ENCODE measurements at places on chromosomes 13 and 19.

GRCh38 chr13:51539887-51540286 is 44.4 kb upstream of the WDFY2 start:
- peak; percentile 29 for DNase-seq

DNA sequence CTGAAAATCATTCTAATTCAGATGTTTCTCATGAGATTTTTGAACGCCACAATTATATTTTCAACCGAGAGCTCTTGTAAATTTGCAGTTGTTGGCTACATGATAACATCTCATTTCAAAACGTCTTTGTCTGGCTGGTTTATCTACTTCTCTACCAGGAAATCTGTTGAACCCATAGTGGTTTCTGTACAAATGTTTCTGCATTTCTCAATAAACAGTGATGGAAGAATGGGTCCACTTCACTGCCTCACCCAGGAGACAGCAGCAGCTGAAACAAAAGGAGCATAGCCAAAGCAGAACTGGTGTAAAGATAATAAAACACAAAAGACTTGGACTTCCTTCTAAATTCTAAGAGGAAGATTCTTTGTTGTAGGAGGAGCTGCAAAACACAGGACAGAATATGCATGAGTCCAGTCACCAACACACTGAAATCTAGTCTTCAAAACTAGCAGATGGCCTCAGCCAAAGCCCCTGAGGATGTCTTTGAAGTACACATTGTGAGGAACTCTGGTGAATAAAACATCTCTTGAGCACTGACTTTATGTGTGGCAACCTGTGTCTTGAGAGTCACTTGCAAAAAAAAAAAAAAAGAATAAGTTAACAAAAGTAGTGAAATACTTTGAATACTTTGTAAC is 68.6 kb upstream of the FGF14 start:
- DNase-seq = no peak

DNA sequence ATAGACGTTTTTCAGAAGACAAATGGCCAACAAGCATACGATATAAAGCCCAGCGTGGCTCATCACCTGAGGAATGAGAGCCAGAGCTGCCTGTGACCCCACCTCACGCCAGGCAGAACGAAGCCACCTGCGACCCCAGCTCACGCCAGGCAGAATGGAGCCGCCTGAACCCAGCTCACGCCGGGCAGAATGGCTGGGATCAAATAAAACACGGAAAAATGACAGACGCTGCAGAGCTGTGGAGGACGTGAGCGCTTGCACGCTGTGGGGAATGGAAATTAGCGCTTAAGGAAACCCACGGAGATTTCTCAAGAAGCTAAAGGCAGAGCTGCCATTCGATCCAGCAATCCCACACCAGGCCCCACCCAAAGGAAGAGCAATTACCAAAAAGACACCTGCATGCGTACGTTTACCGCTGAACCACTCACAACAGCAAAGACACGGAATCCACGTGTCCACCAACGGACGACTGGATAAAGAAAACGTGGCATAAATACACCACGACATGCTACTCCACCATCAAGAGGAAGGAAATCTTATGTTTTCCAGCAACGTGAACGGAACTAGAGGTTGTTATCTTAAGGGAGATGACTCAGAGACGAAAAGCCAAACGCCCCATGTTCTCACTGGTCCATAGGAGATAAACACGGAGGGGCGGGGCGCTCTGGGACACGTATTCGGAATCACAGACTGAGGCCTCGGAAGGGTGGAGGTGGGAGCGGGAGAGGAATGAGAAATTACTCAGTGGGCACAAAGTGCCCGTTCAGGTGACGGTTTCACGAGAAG is 30.7 kb upstream of the C13orf46 start:
- no peak for DNase-seq

DNA sequence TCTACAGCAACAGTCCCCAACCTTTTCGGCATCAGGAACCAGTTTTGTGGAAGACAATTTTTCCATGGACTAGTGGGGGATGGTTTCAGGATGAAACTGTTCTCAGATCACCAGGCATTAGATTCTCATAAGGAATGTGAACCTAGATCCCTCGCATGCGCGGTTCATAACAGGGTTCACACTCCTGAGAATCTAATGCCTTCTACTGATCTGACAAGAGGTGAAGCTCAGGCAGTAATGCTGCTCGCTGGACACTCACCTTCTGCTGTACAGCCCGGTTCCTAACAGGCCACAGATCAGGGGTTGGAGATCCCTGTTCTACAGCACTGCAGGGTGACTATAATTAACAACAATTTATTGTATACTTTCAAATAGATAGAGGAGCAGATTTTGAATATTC is 21.9 kb downstream of the USP12 start:
- DNase-seq = no peak

DNA sequence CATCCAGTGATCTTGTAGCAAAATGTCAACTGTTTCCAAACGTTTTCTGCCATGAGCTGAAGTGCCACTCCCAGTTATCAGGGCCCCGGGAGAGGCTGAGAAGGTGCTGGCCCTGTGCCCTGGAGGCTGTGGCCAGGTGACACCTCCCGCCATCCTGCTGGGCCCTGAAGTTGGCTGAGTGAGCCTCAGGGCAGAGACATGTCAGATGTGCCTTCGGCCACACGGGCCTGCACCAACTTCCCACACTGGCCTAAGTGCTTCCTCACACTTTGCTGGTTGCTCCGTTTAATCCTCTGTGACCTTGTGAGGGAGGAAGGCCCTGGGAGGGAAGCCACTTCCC is 4.8 kb downstream of the ADPRHL1 start:
- DNase-seq = no peak

- no peak for DNase-seq
Measured at GRCh38 chr13:60453490-60453889, 56.5 kb downstream of the TDRD3 start.

DNA sequence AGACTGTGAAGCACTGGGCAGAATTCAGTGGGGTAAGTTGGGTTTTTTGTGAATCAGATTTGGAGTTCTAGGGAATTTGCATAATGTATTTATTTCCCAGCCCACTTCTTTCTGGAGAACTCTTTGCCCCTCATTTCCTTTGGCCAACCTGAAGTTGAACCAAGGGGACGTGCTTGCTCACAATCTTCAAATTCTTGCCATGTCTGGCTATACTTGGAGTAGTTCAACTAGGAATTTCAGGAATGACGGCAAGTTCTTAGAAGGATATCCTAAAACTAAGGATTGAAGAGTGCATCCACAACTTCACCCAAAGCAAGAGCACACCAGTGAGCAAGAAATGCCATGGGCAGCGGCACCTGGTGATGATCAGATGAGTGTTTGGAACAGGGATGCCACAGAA is 88.5 kb downstream of the TEX26 start:
- DNase-seq = no peak

- DNase-seq = no peak
Measured at GRCh38 chr19:36046443-36047050, 7.5 kb downstream of the THAP8 start.

DNA sequence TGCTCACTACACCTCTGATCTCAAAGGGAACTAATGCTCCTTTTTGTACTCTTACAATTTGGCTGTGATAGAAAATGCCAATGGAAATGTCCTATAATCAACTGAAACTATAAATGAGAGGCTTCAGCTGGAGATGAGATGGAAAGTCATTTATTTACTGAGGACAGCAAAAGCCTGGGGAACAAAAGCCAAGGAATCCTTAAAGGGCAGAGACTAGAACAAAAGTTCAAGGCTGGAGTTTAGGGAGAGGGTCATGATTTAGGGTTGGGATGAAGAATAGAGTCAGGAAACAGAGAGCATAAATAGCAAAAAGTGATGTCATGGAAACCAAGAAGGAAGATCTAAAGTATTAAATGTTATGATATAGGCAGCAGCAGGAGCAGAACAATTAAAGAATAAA is 401.1 kb downstream of the FGF14 start:
- no peak for DNase-seq

All from AG09319 (cell line).